ENCODE measurements at places on chromosomes 4 and X. TPM values are rescaled to one million over a fixed set of nuclear protein-coding genes. Genes with fewer than 3 reads are reported as not detected.

DNA sequence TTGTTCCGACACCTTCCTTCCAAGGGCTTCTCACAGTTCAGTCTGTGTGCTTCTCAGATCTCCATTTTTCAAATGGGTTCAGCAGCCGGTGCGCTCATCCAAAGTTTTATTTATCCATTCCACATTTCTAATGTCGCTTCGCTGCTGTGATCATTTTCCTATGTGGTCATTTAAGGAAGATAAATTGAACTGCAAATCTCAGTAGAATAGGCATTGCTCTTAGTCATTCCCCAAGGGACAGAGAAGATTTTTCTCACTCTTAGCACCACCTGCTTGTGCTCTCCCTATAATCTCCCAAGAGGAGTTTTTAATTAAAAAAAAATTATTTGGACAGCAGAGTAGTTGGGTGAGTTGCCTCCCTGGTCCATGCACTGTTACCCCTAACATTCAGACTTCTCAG, 278.9 kb upstream of the GATB start:
- DNase-seq = no peak

DNA sequence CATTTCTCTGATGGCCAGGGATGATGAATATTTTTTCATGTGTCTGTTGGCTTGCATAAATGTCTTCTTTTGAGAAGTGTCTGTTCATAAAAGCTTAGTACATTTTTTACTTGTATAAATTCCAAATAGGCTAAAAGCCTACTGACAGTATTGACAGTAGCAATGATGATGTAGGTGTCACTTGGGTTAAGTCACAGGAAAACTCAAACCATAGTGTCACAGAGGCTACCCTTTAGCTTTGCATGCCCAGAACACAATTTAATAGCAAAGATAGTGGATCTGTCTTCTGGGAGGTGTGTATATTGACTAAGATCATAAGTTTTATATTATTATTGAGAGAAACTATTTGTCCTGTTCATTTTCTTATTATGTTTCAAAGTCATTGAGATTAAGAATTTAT, 8.1 kb downstream of the RP2 start:
- no peak for DNase-seq

GRCh38 chr4:1375761-1376322, 28.8 kb downstream of the UVSSA start:
- DNase-seq = no peak

DNA sequence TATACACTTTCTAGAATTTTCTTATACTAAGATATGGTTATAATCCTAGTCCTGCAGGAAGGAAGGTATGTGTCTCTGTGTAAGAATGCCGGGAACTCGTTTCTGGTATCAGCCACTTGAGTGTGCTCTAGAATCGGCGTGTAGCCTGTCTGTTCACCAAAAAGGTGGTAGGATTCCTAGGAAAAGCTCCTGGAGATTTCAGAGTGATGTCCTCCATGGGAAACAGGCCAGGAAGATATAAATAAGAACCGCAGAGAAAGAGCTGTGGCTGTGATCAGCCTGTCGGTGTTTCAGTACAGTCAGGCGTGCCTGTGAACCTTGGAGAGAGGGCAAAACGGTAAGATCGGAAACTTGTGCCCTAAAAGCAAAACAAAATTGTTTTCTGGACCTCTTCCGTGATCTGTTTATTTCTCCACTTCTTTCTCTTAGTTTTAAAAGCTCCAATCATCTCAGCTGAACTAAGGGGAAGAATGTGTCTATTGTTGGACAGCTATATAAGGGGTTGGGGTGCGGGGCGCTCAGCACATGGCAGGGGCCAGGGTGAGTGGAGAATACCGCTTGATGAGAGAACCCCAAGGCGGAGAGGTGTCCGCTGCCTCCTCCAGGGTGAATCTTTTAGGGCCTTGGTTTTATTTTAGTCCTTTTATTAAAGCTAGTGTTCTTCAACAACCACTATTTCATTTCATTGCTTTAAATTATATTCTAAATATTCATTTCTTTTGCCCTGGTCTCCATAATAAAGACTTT, 303.8 kb upstream of the TENM3 start:
- no peak for DNase-seq

GRCh38 chr4:184538023-184538599, 63.8 kb upstream of the IRF2 start:
- DNase-seq = peak; percentile 94

DNA sequence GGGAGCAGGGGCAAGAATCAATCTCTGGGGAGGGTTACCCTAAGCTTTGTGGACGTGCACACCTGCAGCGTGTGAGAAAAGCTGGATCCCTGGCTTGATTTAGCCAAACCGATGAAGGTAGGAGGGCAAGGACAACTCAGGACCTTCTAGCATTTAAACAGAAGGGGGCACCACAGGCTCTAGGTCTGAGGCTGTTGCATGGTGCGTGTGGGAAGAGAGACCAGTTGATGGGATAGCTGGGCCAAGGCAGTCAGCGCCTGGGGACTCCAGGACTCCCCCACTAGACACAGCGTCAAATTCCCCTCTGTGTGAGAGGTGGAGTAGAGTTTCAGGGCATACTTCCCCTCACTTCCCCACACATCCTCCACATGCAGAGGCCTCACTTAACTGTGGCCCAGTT, 4.3 kb downstream of the GABRQ start:
- no peak for DNase-seq

DNA sequence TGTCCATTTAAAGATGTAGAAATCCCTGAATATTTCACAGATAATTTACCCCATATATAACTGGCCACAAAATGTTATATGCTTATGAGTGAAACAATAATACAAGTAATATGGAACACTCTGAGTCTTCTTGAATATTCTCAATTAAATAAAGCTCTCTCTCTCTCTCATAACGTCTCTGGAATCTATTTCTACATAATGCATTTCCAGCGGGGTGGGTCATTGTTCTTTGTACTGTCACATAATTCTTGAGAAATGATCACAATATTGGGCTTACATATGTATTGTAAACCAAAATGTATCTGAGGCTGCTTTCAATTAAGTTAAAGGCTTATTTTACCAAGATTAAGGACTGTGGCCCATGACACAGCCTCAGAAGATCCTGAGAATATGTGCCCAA, 596.3 kb downstream of the FAT4 start:
- DNase-seq = no peak

- DNase-seq = no peak
Observed at GRCh38 chrX:42000836-42001235, 77.5 kb upstream of the CASK start.

DNA sequence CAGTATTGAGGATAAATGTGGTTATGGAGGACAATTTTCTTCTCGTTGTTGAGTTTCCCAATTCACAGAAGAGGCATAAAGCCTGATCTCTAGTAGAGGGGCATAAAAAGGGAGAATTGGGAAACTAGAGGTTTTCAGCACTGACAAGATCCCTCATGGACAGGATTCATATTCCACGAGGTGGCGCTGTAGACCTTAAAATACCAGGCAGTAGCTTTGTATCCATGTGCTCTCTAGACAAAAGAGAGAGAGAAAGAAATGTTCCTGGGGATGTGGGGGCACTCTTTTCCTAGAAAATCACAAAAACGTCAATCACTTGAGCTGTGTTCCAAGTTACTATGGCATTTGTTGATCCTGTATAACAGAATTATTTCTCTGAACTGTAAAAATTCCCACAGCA, 128.3 kb downstream of the MAGEE1 start:
- DNase-seq = no peak

DNA sequence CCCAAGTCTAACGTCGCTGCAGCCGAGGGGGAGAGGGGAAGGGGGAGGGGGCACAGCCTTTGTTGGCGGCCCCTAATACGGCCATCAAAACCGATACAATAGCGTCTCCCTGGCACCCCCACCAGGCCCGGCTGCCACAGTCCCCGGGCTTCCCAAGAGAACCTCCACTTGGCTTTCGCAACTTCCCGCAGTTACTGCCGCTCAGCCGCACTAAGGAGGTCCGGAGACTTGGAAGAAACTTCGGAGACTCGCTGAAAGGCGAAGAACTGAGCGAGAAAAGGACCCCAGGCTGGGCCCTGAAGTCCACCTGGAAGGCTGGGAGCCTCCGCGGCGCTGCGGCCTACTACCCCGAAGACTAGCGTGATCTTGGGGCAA, 2.8 kb downstream of the NKX6-1 start:
- no peak for DNase-seq

DNA sequence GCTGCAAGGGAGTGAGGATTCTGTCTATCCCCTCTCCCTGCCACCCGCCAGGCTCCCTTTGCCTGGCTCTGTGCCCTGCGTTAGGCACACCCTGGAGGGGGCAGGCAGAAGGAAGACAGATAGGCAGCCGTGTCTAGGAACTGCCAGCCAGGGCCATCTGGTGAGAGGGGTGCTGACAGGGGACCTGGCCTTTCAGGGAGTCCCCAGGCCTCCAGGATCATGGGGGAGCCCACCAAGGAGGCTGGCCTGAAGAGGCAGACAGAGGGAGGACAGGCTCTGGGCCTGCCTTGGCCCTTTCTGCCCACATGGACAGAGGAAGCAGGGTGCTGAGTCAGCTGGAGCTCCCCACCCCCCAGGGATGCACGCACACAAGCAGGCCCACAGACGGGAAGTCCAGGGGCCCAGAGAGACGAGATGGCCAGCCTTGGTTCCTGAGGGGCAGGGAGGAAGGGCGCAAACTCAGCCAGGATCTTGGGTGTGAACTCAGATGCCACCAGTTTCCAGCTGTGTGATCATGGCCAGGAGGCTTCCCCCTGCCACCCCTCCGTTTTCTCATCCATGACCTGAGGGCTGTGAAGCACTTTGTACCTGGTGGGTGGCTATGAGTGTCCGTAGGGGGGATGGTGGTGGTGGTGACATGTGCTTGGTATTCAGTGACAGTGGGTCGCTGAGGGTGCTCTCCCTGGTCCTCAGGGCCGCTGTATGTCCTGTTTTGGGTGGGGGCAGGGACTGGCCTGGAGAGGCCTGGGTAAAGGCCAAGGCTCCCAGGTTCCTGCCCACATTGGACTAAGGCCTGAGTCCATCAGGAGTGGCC, 1.8 kb downstream of the SH3BP2 start:
- peak; percentile 74 for DNase-seq

- DNase-seq = no peak
Observed at GRCh38 chrX:149003863-149004660, 501.0 kb downstream of the IDS start.

DNA sequence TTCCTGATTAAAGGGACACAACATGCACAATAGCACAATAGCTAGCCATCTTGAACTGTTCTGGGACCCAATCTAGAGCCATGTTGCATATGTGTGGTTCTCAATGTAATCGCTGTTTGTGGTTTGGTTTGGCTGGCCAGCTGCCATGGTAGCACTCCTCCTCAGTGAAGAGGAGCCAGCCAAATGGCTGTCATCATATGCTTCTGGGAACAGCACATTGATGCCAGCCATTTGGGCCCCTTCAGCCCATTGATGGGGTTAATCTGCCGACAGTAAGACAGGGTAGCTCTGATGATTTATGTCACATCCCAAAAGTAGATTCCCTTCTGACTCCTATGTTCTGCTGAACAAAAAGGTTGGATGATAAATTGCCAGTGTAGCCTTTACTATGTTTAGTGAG, 48.5 kb downstream of the AWAT2 start:
- no peak for DNase-seq

- no peak for DNase-seq
Observed at GRCh38 chrX:147626605-147627004, 285.1 kb upstream of the FMR1 start.

DNA sequence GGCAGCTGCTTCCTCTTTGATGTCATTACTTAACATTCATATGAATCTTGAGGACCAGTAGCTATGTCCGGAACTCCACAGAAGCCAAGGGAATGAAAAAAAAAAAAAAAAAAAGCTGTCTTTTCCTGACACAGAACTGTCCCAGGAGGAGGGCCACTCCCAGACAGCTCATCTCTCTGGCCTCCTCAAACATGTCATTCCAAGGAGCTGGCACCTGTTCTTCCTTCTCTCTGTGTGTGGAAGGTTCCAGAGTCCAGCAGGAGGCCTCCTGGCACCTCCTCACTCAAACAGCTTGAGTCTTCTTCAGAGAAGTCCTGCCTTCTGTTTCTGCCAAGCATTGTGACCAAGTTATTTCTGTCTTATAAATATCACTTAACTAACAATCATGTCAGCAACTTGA, 458.5 kb downstream of the AFF2 start:
- DNase-seq = no peak

GRCh38 chr4:12403175-12403574, 974.5 kb upstream of the HS3ST1 start:
- no peak for DNase-seq

DNA sequence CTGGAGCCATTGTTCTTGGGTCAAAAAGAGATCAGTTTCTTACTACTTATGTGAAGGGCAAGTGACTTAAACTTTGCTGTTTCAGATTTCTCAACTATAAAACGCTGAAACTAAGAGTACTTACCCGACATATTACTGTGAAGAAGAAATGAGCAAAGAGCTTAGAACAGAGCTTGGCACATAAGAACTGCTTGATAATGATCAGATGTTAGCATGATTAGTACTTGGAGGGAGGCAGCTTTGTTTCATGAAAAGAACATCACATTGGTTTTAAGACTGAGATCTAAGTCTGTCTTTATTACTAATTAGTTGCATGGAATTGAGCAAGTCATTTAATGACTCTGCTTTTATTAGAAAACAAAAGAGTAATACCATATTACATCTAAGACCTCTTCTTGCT, 169.1 kb downstream of the ARHGAP24 start:
- no peak for DNase-seq

DNA sequence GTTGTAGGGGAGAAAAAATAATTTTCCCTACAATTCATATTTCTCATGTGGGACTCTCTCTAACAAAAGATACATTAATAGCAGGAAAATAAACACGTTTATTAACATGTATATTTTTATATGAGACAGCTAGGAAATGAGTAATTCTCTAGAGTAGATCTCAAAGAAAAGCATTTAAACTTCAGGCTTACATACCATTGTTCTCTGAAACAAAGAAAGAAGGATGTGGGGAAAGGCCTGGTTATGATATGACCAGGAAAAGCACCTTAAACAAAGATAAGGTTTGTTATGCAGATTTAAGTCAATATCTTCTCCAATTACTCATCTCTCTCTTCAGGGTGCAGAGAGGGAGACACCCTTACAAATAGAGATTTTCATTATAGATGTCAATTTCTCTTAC, 131.3 kb downstream of the SLC7A11 start:
- DNase-seq = no peak

The PLP1 gene
- 2.1 TPM for total RNA-seq

The DNAAF6 gene
- total RNA-seq = not detected

The AGA gene
- total RNA-seq = 27.5 TPM

The SSX4B gene
- total RNA-seq = not detected

The TACC3 gene
- 8.3 TPM for total RNA-seq

The IDUA gene
- total RNA-seq = 76.4 TPM
